ENCODE measurements at places on chromosomes 3 and 15. TPM values are rescaled to one million over a fixed set of nuclear protein-coding genes. Genes with fewer than 3 reads are reported as not detected.

- DNase-seq: no peak
These were observed 35.2 kb downstream of the NR1I2 start for GRCh38 chr3:119817071-119817470.

DNA sequence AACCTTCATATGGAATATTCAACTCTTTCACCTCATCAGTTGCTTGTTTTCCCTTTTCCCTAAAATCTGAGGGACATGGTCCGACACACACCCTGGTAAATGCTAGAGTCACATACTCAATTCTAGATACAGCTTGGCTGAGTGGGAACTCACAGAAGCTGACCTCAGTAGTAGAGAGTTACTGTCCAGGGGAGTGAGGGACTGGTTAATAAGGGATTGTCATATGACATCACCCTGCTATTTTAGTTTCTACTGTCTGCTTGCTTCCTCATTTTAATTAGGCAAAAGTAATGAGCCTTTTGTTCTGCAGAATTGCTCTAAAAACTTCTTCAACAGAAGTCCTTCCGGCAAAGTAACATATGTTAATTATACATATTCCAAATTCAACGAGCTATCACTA lies 244.5 kb downstream of the ZIC4 start:
- no peak for DNase-seq

DNA sequence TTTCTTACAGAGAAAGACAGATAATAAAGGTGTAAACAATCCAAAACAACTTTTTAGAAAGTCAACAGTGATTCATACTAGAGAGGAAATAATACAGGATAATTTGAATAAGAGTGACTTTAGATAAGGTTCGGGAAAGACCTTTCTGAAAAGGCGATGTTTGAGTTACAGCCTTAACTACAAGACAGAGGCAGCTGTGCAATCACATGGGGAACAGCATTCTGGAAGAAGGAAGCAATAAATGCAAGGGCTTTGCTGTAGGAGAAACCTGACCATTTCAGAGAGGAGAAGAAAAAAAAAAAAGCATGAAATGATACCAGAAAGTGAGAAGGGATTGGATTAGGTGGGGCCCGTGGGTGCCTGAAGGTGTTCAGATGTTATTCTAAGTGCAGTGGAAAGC lies 200.6 kb upstream of the ATP11B start:
- DNase-seq: no peak

DNA sequence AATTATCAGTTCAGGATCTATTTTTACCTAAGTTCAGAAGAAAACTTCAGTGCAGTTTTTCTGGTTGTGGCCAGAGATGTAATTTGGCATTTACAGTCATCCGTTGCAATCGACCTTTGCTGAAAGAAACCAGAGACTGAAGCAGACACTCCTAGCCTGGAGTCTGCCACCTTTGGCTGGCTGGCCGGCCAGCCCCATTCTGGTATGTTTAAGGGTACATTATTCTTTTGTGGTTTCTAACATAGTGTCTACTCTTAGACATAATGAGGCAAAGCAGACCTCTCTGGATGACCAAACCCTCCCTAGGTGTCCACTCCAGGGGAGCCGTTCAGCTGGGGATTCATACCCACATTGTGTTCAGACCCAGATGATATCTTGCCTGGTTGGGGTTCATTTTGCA lies 275.9 kb upstream of the TPM1 start:
- no peak for DNase-seq

GRCh38 chr3:97822359-97822775 lies 556 bp downstream of the CRYBG3 start:
- DNase-seq: peak; percentile 54

The ONECUT1 gene
- 33.8 TPM for total RNA-seq

- peak; percentile 64 for DNase-seq
These were observed 304.4 kb downstream of the DOCK3 start for GRCh38 chr3:50978991-50979667.

- no peak for DNase-seq
These were observed 47.6 kb downstream of the SSR3 start for GRCh38 chr3:156507285-156507684.

The CLASP2 gene
- 65.8 TPM for total RNA-seq

DNA sequence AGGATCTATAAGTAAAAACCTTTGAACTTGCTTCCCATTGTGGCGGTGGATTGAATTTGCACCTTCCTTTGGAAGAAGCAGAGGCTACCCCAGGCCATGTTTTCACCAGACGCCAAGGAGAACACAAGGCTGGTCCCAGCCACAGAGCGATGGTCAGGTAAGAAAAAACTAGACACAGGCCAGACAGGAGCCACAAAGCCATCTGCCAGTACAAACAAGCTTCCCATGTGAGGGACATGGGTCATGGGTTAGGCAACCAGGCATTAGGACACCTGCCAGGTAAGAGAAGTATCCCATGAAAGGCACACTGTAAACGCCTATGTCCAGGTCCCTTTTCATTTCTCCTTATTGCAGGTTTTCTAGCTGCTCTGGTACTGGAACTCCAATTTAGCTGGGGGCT lies 190.2 kb downstream of the KLF13 start:
- no peak for DNase-seq

The PLA1A gene
- total RNA-seq: not detected

The PDE8A gene
- 10.2 TPM for total RNA-seq

The ADCY5 gene
- total RNA-seq: 26.8 TPM

- DNase-seq: no peak
These were observed 258.4 kb upstream of the AGTR1 start for GRCh38 chr3:148439254-148439822.

All from WTC11 (cell line).